ENCODE measurements at places on chromosomes 3 and 15.

- DNase-seq, result no peak
Measured at GRCh38 chr3:25556447-25556846, 108.3 kb downstream of the TOP2B start.

GRCh38 chr3:113751141-113751540 lies 4.3 kb downstream of the ATP6V1A start:
- no peak for DNase-seq

DNA sequence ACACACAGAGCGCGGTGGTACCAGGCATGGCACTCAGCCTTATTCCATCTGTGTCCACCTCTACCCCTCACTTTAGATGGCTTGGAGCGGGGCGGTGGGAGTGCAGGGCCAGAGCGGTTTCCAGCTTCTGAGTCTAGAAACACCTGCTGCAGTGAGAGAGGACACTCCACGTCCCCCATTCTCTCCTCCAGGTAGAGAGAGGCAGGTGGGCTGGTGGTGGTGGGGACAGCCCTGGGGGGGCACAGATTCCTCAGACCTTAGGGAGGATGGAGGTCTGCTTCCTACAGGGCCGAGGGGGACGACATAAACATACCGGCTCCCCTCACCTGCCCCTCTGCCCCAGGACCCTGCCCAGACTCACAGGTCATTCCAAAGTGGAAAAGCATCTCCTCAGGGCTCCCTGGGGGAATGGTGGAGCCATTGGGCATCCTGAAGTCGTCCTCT lies 40.4 kb downstream of the MUC20 start:
- DNase-seq, result no peak

- DNase-seq, result no peak
Measured at GRCh38 chr3:1252061-1252430, 159.2 kb downstream of the CNTN6 start.

- DNase-seq, result peak; percentile 88
Measured at GRCh38 chr3:93973131-93974126, at the start of gene PROS1. PROS1 (minus strand) TSS chr3:93973896; CDS start chr3:93973749, 147 bp downstream.

DNA sequence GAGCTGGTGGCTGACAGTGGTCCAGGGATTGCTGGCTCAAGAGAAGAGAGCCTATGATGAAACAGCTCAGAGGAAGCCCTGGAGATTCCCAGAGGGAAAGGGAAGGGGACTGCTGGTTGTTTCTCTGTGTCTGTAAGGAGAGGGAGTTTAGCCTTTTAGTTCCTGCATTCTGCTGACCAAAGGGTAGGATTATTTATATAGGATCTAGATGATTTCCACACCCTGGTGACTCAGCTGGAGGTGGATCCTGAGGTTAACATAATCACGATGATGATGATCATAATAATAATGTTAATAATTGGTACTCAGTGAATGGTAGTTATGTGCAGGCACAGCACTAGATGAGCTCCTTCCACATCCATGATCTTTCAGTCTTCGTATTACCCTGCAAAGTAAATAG lies 144.9 kb downstream of the EPHB1 start:
- DNase-seq, result no peak

GRCh38 chr3:44685128-44685800 lies 27.2 kb upstream of the ZNF502 start:
- DNase-seq, result no peak

DNA sequence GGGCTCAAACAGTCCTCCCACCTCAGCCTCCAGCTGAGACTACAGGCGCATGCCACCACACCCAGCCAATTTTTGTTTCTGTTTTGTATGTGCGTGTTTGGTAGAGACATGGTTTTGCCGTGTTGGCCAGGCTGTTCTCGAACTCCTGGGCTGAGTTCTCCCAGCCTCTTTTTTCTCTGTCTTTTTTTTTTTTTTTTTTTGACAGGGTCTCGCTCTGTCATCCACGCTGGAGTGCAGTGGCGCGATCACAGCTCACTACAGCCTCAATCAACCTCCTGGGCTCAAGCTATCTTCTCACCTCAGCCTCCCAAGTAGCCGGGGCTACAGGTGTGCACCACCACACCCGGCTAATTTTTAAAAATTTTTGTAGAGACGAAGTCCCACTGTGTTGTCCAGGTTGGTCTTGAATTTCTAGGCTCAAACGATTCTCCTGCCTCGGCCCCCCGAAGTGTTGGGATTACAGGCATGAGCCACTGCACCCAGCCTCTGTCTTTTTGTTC lies 867 bp upstream of the DCAF1 start:
- no peak for DNase-seq

DNA sequence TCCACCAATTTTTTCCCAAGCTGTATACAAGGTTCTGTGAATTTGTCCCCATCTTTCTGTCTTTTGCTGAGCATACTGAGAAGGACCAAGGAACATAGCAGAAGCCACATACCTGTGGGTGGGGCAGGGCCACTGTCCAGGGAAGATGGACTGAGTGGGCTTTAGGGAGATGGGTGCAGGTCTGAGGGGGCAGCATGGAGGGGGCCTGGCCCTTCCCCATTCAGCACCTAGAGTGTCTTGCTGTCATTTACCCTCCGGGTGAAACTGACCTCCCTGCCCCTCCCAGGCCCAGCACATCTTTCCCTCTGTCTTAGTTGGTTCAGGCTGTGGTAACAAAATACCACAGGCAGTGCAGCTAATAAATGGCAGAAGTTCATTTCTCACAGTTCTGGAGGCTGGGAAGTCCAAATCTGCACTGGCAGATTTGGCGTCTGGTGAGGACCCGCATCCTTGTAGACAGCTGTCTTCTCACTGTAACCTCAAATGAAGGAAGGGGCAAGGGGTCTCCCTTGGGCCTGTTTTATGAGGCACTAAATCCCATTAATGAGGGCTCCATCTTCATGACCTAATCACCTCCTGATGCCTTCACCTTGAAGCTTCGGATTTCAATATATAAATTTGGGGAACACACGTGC lies 180.0 kb upstream of the SMAD3 start:
- no peak for DNase-seq

DNA sequence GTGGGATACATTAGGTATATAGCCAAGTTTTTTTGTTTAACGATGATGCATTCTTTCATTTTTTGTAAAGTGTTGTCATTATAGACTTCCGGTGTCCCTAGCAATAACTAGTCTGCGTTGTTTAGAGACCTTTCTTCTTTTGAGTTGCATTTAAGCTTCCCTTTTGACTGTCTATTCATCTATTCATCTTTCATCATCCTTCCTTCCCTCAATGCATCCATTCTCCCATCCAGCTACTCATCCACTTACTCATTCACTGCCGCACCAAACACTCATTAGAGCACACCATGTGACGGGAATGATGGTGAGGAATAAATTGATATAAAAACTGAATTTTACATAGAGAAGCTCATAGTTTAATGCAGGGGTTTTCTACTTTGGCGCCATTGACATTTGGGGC lies 32.9 kb downstream of the OR4F15 start:
- DNase-seq, result no peak

DNA sequence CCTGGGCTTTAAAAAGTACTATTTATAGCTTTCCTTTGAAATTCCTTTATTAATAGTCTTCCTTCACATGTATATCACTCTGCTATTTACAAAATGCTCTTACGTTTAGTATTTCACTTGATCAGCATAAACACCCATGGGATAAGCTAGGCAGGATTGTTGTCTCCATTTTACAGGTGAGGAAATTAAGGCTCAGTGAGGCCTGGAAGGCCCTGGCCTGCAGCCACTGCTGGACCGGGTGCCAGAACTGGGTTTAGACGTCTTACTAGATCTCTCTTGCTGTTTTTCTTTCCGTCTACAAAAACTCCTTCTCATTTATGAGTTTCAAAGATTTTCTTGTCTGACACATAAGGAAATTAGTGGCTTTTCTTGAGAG lies 236.4 kb downstream of the LPP start:
- DNase-seq, result no peak

GRCh38 chr3:114566162-114566755 lies 272.4 kb downstream of the TIGIT start:
- DNase-seq, result no peak

DNA sequence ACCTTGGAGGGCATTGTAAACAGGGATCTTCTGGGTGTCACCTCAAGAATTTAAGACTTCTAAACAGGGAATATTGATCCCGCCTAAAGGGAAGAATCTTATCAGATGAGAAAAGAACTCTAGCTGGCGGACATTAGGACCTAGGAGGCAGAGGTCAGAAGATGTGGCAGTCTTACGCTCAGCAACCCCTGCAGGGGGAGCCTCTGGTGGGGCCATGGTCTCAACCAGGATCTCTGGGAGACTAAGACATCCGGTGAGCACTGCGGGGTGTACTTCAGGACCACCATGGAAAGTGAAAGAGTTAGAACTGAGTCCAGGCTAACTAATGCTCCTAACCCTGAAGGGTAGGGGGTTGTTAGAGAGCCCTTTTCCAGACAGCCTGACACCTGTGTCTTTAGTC lies 295.2 kb downstream of the VGLL3 start:
- no peak for DNase-seq

GRCh38 chr15:95816591-95816990 lies 513.9 kb upstream of the NR2F2 start:
- DNase-seq, result no peak

DNA sequence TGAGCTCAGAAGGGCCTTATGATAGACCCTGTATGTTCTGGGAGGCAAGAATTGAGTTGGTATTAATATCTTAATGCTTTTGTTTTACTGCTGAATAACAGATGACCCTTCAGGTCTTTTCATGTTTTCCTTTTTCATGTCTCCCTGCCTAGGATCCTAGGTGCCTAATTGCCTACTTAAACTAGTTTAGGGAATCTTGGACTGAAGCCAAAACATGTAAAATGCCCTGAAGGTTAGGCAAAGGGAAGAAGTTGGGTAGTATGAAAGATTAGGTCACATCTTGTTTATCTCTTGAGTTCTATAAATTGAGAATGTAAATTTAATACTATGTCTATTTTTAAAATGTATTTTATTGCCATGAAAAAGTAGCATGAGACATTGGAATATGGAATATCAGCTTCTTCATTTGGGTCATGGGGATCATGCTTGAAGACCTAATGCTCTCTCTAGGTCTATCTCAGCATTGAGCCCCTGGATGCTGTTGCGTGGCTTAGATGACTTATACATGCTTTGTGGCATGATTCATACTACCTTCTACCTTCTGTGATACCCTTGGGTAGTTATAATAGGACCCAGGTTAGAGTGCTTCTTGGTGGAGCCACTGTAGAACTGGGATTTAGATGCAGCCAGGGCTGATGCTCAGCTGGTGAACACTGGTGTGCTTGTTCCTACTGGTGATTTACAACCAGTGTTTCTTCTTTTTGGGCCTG lies 26.4 kb downstream of the RBM6 start:
- DNase-seq, result no peak

DNA sequence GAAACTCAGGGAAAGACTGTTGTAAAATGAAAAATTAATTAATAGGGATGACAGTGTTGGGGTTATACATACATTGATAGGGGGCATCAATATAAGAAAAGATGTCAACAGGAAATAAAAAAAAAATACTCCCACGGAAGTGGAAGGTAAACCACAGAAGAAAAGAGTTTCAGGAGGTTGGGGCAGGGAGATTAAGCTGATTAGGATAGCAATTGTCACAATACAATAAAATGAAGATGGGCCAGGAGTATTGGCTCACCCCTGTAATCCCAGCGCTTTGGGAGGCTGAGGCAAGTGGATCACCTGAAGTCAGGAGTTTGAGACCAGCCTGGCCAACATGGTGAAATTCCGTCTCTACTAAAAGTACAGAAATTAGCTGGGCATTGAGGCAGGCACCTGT lies 536.1 kb downstream of the AGBL1 start:
- no peak for DNase-seq

Data from RKO (cell line).